Renal pelvis (tissue), 12 donors: ENCODE measurements at places on chromosomes 11 and 22.

DNA sequence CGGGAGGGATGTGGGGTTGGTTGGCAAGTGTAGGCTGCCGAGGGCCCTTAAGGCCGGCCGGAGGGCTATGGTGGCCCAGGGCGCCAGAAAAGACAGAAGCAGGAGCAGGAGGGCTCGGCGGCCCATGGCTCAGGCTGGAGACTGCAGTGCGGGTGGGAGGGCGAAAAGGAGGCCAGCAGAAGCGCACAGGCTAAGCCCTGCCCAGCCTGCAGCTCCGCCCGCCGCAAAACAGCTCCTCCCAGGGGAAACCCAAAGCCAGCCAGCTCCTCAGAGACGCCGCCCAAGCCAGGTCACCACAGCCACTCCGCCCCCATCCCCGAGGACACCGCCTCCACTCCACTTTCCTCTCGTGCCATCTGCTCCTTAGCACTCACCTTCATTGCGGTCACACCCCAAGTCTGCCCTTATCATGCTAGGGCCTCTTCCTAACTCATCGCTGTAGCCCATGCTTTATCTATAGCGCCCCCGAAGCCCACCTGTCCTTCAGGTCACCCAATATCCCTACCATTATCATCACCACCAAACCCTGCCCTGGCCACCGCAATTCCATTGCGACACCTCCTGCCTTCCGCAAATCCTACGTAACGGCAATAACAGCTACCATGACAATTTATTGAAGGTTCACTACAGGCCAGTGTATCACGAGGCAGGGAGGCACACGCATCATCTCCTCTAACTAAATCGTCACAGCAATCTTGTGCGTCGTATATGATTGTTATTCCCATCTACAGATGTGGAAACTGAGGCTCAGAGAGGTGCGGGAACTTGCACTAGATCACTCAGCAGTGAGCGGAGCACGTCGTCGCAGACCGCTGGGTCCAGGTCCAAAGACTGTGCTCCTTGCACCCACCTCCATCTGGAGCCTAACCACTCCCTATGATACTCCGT lies at the start of gene PRCP:
PRCP (minus strand) TSS at position 154 of the 888 bp plus-strand sequence; CDS start at position 126, 28 bp downstream.
- DNase-seq = peak; percentile 88

- DNase-seq = no peak
Observed at GRCh38 chr11:14021738-14022137, 59.2 kb downstream of the SPON1 start.

GRCh38 chr11:84719935-84720577 lies 907.1 kb downstream of the DLG2 start:
- DNase-seq = no peak

GRCh38 chr11:104534278-104534677 lies 364.0 kb downstream of the CASP12 start:
- no peak for DNase-seq
